ENCODE measurements at places on chromosomes 7 and 10.

- no peak for DNase-seq
These were observed 5.2 kb downstream of the NEUROD6 start for GRCh38 chr7:31335161-31335856.

DNA sequence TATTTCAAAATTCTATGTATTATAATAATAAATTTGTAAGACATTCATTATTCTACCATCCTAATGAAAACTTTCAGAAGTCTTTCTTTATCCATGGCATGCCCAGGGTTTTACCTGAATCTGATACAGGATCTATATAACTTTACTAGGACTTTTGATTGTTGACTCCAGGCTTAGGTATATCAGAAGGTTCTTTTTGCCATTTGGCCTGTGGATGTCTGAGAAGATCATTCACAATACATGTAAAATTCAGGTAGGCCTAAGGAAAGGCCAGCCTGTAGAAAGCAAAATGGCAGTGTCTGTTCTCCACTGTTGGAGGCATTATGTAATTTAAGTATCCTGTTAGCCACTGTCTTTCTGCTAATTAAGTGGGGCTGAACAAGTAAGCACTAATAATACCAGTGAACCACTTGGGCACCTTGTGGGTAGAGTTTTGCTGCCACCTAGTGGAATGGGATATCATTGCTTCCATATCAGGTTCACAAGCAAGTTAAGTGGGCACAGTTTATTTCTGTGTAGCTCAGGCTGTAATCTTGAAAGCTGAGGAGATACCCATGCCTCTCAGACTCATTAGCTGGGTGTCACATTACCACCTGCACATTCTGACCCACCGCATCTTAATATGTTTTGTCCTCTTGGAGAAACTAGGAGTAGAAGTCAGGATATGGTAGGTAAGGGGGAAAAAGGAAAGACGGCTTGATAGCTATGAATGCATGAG is 105.5 kb downstream of the SEPTIN7 start:
- peak; percentile 50 for DNase-seq

GRCh38 chr10:93464776-93465388 is 17.3 kb downstream of the MYOF start:
- DNase-seq: no peak

DNA sequence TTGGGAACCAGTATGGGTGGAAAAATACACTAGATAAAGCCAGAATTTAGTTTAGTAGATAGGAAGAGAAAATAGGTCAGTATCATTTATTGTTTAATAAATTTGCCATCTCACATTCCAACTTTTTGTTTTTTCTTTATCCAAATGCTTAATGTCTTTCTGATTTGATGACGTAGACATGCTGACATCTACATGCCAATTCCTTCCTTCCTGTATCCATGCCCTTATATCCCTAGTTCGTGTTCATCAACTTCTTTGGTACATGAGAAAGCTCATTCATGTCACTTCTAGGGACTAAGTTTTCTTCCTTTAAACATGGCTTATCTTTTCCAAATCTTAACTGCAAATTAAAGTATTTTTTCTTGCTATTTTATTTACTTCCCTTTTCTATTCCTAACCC is 30.5 kb upstream of the ING3 start:
- DNase-seq: no peak

DNA sequence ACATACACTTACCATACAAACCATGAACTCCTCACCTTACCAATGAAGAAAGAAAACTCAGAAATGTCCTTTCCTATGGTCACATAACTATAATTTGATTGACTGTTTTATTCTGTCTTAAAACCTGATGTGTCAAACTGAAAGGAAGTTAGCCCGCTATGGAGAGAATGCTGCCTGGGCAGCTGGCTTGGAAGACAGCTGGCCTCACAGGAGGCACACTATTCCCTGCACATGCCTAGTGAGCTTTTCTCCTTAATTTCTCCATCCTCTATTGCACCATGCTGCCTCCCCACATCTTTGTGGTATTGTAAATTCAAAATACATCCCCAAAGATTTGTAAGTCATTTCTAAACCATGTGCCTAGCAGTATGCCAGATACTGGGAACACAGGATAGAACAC is 163.3 kb downstream of the STK31 start:
- no peak for DNase-seq

DNA sequence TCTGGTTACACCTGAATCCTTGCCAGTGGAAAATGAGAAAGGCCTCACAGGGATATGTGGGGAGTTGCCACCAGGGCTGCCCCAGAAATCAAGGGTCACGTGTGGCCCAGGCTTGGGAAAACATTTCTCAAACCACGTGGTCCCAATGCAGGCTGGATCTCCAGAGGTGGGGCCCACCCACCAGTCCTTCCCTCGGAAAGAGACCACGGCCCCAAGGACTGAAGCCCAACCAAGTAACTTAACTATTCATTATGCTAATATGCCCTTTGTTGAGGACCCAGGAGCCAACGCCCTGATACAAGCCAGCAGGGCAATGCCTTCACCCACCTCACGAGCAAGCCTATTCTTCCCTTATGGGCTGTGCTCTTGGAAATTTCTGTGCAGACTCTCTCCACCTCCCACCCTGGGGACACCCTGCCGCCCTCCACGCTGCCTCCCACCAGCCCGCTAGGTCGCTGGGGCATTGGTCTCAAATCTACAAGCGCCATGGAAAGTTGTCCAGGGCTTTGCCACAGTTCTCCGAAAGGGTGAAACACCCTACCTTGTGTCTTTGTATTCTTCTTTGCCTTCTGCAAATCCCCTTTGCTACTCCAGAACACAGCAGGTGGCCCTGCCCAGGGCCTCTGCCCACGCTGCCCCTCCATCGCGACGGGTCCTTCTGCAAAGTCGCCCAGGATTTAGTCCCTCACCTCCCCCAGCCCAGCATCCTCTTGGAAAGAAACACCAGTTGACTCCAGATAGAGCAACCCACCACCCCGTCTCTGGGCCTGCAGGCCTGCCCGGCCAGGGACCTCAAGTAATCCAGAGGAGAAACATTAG is 8.8 kb downstream of the TNS3 start:
- no peak for DNase-seq

DNA sequence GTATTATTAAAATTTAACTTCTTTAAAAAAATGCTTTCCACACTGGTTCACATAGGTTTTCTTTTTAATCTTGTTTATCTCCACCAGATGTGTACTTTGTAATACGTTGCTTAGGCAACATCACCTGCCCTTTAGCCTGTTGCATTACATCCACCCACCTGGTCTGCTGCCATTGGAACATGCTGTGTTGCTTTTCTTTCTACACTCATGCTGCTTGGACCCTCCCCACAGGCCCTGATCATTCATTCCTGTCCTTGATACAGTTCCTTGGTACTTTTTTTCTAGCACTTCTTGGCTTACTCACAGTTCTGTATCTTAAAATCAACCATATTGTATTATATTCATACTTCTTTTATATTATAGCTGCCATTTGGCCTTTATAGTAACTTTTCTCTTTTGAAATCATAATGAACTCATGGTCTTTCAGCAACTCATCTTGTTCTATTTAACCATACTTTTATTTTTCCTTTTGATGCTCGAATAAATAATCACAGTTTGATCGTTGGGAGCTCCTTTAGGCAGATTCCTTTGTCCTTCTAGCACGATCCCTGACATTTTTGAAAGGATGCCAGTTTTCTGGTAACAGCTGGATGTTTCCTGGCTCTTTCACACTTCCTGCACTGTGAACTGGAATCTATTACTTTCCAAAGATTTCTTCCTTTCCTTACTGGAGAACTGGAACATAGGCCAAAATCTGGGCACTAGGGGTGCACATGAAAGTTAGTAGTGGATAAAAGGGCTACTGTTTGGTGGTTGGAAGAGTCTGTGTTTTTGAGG is 125.1 kb downstream of the CDK14 start:
- DNase-seq: no peak

Data from stimulated activated CD8-positive, alpha-beta memory T cell treated with anti-CD3 and anti-CD28 coated beads, Interleukin-12 subunit alpha, Interleukin-12 subunit beta, amount 100 ng/mL, for 1 hour (primary cell).